Neural crest cell (in vitro differentiated cells): ENCODE measurements at places on chromosomes 1 and 21.
A peak's percentile ranks its signal among the peaks of the same experiment; 100 is the strongest.

GRCh38 chr1:108854221-108855019 is 2.5 kb downstream of the AKNAD1 start:
- DNase-seq = no peak

DNA sequence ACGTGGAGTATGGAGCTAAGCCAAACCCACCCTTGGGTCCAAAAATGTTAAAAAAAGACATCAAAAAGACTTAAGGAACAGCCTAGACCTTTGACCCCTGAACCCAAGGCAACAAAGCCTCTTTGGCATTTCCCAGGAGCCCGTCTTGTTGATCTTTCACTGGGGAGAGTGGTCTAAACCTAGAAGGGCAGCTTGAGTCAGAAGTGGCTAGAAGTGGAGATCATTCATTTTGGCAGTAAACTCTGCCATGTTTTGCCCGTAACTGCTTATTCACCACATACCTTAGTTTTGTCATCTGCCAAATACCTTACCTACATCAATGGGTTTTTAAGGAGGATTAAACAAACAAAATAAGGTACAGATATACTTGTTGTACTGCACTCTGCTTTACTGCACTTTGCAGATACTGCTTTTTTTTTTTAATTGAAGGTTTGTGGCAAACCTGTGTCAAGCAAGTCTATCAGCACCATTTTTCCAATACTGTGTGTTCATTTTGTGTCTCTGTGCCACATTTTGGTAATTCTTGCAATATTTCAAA is 1.7 kb upstream of the CTSE start:
- DNase-seq = no peak

- DNase-seq = no peak
These were observed 38.9 kb downstream of the ATP1A1 start for GRCh38 chr1:116411784-116412479.

DNA sequence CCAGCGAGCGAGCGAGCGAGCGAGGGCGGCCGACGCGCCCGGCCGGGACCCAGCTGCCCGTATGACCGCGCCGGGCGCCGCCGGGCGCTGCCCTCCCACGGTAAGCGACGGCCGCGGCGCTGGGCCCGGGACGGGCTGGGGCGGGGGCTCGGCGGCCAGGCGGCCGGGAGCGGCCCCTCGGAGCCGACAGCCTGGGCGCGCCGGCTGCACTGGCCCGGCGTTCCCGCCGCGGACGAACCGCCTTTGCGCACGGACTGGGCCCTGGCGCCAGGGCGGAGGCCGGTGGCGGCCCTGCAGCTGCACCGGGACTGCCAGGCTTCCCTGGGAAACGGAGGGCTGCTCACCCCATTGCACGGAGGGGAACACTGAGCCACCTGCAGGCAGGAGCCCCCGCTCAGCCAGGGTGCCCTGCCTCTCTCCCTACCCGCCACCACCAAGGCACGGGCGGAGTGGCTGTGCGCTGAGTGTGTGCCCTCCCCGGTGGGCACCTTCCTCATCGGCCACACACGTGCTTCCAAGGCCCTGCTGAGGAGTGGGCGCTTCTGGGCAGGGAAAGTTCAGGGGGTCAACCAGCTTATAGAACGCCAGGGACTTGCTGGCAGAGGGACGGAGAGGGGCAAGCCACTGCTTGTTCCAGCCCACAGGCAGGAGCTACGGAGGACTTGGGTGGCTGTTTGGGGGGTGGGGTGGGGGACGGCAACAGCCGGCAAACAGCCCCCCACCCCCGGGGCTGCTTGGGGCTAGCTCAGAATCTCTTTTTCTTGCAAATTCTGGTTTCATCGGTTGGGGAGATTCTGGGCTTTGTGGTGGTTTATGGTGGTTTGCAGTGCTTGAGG is 532 bp downstream of the CSF1 start:
- peak; percentile 14 for DNase-seq

GRCh38 chr1:204478172-204478899 is 16.3 kb downstream of the PIK3C2B start:
- DNase-seq = no peak

DNA sequence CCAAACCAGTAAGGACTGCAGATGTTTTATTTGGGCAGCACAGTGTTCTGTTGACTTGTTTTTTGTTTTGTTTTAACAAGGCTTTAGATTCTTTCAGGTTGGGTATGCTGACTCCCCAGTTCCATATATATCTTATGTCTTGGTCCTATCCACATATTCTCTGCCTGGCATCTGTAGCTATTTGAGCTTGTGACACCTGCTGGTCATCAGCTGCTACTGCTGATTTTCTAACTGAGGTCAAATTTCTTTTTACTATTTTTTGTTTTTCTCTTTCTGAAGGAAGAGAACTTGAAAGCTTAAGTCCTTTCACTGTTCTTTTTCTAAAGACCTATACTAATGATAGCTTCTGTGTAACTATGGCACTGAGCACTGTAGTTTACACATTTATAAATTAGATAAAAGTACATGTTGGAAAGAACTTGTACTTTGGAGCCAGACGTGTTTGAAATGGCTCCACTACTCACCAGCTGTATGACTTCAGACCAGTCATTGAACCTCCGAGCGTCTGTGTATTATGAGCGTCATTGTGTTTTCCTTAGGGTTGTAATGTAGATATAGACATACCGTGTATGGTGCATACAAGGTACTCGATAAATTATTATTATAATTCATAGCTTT is 109.4 kb downstream of the NRDC start:
- DNase-seq = no peak

- no peak for DNase-seq
These were observed 15.1 kb upstream of the GOLT1A start for GRCh38 chr1:204228896-204229295.

- DNase-seq = no peak
These were observed 186.1 kb downstream of the CLEC20A start for GRCh38 chr1:178310685-178311105.

GRCh38 chr1:214717351-214717750 is 114.4 kb downstream of the CENPF start:
- DNase-seq = no peak

- DNase-seq = no peak
These were observed 27.4 kb downstream of the SNRPE start for GRCh38 chr1:203888807-203889251.

DNA sequence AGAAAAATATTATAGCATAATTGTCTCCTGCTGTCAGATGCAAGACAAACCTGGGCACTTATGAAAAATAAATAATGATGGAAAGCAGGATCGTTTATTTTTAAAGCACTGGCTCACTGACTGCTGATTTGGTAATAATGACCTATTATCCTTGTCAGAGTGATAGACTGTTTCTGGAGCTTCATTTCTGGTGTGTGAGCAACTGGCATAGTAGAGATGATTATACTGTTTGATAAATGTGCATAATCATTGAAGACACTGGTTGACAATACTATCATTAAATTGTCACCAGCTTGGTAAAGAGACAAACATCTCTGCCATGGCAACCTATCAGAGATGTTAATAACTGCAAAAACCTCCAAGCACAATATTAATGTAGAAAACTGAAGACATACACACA is 179.9 kb upstream of the ZNF644 start:
- no peak for DNase-seq

GRCh38 chr1:55786396-55786795 is 571.2 kb upstream of the USP24 start:
- DNase-seq = no peak

DNA sequence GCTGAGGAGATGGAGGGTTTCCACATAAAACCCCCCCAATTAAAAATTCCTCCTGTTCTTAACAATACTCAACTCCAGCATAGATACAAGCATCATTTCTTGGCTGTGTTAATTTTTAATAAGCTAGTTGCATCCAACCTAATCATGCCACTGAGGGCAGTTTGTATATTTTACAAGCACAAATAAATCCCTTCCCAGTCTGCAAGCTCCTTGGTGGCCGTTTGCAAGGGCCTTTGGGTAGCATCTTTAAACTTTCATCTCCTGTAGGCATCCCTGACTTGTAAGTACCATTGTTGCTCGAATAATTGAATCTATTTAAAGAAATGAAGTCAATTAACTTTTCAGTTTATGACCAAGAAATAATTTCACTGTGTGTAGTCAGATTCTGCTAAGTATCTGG is 103.5 kb upstream of the AJAP1 start:
- DNase-seq = no peak

GRCh38 chr1:84253891-84254290 is 47.6 kb upstream of the SAMD13 start:
- no peak for DNase-seq

DNA sequence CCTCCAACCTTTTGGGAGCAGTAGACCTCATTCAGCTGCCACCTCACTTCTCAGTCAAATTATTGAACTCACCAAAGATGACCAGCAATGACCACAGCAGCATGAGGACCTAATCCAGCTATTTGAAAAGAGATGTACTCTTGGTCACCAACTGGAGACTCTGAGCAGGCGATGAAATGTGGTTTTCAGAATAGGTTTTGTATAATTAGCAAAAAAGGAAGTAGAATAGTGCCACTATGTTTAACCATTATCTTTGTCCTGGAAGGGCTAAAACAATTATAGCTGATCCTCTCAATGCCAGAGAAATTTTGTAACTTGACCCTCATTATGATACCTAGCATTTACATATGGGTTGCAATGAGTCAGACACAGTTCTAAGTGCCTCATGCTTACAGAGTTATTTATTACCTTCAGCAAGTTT is at the start of gene FCRL2:
Gene FCRL2, minus strand, starts transcription at position 162 of the 421 bp plus-strand sequence. Its CDS starts 59 bp downstream, at position 103.
- no peak for DNase-seq

DNA sequence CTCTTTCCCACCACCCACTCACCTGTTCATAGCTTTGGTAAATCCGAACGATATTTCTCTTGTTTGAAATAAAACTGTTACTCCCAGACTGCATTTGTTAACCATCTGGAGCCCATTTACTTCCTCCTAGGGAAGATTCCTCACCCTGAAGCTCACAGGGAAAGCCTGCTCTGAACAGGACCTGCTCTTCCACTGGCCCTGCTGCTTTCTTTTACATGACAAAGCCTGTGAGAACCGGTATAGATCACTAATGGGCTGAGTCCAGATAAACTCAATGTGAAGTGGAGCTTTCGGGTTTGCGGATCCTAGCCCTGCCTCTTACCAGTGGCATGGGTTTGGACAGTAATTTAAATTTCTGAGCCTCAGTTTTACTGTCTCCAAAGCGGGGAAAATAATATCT is 45.2 kb downstream of the FAM163A start:
- no peak for DNase-seq

DNA sequence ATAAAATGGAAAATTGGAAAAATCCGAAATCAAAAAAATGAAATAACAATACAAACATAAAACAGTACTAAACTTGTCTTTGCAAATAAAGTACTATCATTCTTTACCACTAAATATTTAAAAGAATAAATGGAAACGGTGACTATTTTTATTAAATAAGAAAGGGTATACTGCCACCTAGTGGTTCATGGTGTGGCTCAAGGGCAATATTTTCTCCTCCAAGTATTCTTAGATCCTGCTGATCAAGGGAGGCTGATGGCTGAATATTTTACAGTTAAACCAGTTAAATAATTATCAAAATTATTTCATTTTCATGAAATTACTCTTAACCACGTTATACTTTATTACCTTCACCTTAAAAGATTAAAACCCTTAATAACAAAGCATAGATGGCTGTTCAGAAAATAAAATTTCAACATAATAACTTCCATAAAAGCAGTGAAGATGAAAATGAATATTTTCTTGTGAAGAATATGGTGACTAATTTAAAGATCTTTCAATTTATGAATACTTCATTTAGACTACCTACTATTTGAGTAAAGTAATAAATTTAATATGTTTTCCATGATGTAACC is 1793.9 kb downstream of the NCAM2 start:
- peak; percentile 4 for DNase-seq

- DNase-seq = no peak
These were observed 46.0 kb upstream of the IL12RB2 start for GRCh38 chr1:67261680-67262079.

DNA sequence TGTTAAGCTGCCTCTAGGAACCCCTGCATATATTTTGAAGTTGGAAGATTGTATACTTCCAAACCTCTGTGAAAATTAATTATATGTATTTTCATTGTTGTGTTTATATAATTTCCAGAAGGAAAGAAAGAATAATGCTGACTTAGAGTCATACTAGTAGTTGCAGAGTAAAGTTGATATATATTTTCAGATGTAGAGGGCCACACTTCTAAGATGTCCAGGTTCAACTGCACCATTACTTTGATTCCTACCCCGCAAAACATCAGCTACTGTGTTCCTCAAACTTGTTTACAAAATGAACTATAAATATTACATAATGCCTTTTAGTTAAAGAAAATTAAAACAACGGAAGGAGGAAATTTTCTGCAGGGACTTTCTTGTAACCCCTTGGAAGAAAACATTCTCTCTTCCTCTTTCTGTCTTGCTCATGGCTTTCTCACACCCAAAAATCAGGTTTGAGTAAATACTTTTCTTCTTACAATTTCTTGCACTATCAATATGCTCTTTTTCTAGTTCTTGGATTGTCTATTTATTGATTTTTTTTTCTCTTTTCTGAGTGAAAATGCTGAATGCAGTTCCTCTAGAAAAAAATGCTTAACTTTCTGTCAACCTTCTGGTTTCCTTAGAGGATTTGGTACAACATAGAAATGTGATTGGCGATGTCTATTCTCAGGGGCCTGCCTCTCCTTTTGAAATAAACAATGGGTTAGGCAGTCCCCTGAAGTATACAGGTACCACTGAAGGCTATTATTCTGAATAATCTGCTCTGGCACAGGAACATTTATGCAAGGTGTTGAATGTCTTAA is 867.8 kb downstream of the TTLL7 start:
- no peak for DNase-seq

DNA sequence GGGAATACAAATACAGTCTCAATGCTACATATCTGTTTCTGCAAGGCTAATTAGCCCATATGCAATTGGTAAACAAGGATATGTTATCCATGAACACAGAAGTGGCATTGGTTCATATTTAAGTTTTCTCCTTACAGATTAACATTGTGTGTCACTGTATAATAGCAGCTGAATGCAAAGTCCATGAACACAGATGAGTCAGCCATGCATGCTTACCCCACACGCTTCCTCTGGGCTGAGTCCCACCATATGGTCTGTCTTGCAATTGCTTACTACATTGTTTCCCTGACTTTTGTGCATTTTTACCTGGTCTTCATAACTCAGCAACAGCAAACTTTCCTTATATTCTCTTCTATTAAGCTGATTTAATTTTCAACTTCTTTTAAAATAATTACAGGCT is 41.5 kb upstream of the TSNAX start:
- no peak for DNase-seq

GRCh38 chr21:45479691-45480675 is 62.3 kb downstream of the SLC19A1 start:
- no peak for DNase-seq
